ENCODE measurements at places on chromosomes 1 and 21. TPM values are rescaled to one million over a fixed set of nuclear protein-coding genes. Genes with fewer than 3 reads are reported as not detected.

Gene FGGY
- total RNA-seq, result 41.2 TPM

Gene MARK1
- total RNA-seq, result 12.5 TPM

GRCh38 chr1:90761781-90762589 is 44.9 kb upstream of the BARHL2 start:
- DNase-seq, result no peak

GRCh38 chr1:39922251-39922688 is 20.6 kb upstream of the MYCL start:
- DNase-seq, result no peak

GRCh38 chr1:232600424-232601258 is 29.3 kb downstream of the SIPA1L2 start:
- no peak for DNase-seq

GRCh38 chr1:35369922-35370671 is 101.6 kb downstream of the ZMYM4 start:
- DNase-seq, result peak; percentile 68

DNA sequence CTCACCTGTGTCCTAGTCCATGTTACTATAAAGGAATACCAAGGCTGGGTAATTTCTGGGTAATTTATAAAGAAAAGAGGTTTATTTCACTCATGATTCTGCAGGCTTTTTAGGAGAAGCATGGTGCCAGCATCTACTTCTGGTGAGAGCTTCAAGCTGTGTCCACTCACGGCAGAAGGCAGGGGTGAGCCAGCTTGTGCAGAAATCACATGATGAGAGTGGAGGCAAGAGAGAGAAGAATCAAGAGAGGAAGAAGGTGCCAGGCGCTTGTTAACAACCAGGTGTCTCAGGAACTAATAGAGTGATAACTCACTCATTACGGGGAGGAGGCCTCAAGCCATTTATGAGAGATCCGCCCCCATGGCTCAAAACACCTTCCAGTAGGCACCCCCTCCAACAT is 67.5 kb upstream of the CD34 start:
- no peak for DNase-seq

GRCh38 chr1:109167001-109167506 is 46.7 kb upstream of the SARS1 start:
- no peak for DNase-seq

- no peak for DNase-seq
Measured at GRCh38 chr1:26297791-26298124, 8.7 kb downstream of the UBXN11 start.

DNA sequence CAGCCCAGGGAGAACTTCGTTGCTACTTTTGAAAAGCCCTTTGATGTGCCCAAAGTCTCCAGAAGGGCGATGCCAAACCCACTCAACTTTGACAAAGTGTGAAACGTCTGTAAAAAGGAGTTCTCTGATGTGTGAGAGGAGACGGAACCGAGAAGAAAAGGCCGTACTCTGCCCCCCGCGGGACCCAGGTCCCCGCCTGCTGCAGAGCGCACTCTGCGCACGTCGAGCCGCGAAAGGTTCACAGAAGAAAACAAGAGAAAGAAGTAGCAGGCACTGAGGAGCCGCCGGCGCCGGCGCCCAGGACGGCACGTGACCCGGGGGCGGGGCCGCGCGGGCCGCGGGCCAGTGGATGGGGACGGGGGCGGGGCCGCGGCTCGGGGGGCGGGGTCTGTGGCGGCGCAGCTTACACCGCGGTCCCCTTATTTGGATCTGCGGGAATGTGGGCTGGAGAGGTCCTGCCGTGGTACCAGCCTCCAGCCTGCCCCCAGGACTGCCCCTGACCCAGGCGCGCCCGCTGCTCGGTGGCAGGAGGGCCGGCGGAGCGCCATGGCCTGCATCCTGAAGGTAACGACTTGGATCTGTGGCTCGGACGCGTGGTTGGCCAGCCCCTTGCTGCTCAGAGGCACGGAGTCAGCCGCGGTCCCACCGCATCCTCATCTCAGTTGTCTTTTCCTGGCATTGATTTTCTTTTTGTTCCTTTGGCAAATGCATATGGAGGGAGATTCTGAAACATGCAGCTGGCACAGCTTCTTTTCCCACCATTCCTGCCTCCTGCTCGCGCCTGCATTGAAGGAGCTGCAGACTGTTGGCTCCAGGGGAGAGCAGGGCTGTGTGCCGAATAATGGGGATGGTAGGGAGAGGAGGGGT is at the start of gene ST6GALNAC3:
Gene ST6GALNAC3 (plus strand): TSS at position 426 of the 867 bp plus-strand sequence.
- peak; percentile 83 for DNase-seq

DNA sequence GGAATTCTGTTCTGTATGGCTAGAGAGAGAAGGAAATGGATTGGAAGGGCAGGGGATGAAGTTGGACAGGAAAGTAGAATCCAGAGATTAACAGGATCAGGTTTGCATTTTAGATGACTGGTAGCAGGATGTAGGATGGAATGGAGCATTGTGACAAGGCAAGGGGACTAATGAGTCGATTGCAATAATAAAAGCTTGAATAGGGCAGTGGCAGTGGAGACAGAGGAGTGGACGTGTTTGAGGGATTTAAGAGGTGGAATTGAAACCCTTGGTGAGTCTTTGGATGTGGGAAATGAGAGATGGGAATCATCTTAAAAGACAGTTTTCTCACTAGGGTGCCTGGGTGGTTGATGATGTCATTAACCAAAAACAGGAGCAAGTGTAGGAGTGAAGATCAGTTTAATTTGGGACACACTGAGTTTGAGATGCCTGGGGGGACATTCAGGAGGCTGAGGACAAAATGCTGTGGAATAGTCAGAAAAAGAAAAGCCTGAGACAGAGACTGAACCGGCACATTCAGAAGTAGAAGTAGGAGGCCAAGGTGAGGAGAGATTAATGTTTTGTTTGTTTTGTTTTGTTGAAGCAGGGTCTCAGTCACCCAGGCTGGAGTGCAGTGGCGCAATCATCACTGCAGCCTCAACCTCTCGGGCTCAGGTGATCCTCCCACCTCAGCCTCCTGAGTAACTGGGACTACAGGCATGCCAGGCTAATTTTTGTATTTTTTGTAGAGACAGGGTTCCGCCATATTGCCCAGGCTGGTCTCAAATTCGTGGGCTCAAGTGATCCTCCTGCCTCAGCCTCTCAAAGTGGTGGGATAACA is 29.1 kb upstream of the C1orf146 start:
- no peak for DNase-seq

DNA sequence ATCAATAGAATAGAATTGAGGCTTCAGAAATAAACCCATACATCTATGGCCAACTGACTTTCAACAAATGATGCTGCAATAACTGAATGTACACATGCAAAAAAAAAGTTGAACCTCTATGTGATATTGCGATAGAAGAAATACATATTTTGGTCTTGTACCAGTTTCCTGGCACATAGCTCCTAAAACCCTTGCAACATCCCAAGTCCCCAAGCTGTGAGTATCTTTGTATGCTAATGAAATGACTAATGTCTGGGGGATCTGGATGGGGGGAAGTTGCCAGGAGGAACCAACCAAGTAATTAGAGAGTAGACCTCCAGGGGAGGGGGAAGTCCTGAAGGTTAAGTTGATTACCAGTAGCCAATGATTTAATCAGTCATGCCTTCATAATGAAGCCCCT is 24.4 kb downstream of the BLZF1 start:
- no peak for DNase-seq

GRCh38 chr1:42955311-42956063 is 3.2 kb downstream of the SLC2A1 start:
- DNase-seq, result no peak

DNA sequence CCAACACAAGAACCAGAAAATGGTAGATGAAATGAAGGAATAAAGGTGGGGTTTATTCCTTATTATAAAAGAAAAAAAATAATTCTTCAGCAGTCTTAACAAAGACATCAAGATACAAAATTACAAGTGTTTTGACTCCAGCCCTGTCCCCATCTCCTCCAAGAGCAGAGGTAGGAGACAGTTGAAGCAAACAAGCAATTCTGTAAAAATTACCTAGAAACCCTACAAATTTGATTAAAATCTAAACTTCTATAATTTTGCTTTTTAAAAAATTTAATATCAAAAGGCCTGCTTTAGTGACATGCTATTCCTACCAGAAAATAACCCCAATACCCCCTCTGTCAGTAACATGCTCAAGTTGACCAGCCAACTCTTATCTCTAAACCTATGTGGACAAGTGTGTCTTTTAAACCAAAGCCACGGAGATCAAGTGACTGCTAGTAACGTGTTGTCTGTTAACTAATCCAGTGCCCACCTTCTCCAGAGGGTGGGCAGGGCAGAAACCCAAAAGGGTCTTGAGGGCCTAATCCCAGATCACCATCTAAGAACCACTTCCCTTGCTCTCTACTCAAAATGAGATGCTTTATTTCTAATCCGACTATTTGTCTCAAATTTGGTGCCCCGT is 8.4 kb downstream of the GLUL start:
- no peak for DNase-seq
